ENCODE measurements at places on chromosomes 7 and 10. TPM values are rescaled to one million over a fixed set of nuclear protein-coding genes. Genes with fewer than 3 reads are reported as not detected.

Gene NEBL
- total RNA-seq, result 0.11 TPM

Gene CYP2C19
- total RNA-seq, result not detected

Gene CTAGE4
- 0.06 TPM for total RNA-seq

Gene ARHGAP22
- total RNA-seq, result 255 TPM

Gene PNLIP
- total RNA-seq, result 0.13 TPM

Gene FAS
- 55.0 TPM for total RNA-seq

Gene GNGT1
- total RNA-seq, result not detected

Gene MASTL
- total RNA-seq, result 39.6 TPM

GRCh38 chr10:96651998-96652431 is 65.2 kb upstream of the TM9SF3 start:
- no peak for DNase-seq

GRCh38 chr10:62788861-62789467 is 15.6 kb upstream of the ADO start:
- DNase-seq, result peak; percentile 45

- DNase-seq, result no peak
Observed at GRCh38 chr10:117257721-117258120, 16.8 kb downstream of the SLC18A2 start.

DNA sequence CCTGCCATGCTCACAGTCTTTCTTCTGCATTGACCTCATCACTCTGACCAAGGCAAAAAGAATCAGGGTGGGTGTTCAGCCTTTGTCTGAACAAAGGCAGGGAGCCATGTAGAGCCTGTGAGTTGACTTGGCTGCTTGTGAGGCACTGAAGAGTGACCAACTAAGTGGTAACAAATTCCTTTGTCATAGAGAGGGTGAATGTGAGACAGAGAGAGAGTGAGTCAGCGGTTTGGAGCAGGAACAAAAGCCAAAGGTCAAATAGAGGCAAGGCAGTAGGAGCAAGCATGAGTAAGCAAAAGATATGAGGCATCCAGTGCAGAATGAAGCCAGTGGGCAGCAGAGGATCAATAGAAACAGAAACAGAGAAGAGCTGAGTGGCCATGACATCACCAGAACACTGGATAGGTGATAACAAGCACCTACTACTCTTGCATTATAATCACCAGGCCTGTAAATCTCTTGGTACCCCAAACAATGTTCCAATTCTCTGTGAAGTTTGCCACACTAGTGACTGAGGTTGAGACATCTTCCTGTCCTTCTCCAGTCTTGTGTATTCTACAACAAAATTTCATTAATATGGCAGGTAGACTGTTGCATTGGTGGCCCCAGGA is 116.2 kb upstream of the LAMB4 start:
- DNase-seq, result peak; percentile 99

GRCh38 chr7:43193893-43194292 is 81.4 kb downstream of the HECW1 start:
- DNase-seq, result no peak

GRCh38 chr7:45456105-45456504 is 118.1 kb upstream of the ADCY1 start:
- no peak for DNase-seq

- DNase-seq, result peak; percentile 5
Observed at GRCh38 chr10:117899181-117899683, 147.5 kb downstream of the RAB11FIP2 start.

- no peak for DNase-seq
Observed at GRCh38 chr10:128727114-128727513, 600.9 kb upstream of the MKI67 start.

DNA sequence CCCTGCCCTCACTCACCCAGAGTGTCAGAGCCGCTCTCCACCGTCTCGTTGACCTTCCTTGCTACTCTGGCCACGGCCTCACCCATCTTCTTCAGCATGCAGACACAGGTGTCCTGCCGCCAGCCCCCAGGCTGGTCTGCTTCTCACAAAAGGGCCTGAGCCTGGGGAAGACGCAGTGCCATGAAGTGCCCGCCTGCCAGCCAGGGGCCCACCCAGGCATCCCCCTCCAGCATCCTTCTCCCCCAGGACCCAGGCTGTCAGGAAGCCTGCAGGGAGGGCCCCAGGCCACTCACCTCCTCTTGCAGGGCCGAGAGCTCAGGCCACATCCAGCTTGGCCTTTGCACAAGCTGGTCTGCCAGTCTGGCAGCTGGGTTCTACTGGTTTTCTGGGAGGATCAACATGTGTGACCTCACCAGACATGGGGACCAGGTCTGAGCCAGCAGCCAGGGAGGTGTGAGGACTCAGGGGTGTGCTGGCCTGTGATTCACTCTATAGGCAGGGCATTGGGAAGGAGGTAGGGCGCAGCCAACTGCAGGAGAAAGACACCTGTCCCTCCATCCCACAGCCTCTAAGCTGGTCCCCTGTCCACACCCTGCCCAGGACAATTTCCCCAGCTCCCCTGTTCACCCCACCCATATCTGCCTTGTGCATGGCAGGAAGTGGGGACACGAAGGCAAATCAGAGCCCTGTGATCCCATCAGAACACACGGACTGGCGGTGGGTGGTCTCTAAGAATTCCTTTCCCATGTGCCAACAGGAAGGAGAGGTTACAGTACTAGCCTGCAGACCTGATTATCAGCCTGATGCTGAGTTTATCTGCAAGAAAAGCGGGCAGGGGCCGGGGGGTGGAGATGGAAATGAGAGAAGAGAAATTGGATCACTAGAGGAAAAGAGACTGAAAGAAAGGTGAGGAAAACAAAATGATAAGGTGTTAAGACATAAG is 5.7 kb downstream of the LRRC20 start:
- DNase-seq, result peak; percentile 14

DNA sequence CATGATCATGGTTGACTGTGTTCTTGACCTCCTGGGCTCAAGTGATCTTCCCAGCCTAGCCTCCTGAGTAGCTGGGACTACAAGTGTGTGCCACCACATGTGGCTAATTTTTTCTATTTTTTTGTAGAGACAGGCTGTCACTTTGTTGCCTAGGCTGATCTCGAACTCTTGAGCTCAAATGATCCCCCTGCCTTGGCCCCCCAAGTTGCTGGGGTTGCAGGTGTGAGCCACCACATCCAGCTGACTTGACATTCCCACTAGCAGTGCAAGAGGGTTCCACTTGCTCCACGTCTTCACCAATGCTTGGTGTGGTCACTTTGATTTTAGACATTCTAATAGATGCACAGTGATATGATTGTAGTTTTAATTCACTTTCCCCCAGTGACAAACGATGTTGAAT is 25.1 kb downstream of the CYP26A1 start:
- DNase-seq, result no peak

GRCh38 chr7:66281678-66282590 is 76.8 kb downstream of the TPST1 start:
- peak; percentile 99 for DNase-seq

- DNase-seq, result no peak
Observed at GRCh38 chr10:124999433-125000365, 57.8 kb downstream of the ZRANB1 start.

GRCh38 chr7:1598286-1598685 is 28.5 kb upstream of the PSMG3 start:
- no peak for DNase-seq

DNA sequence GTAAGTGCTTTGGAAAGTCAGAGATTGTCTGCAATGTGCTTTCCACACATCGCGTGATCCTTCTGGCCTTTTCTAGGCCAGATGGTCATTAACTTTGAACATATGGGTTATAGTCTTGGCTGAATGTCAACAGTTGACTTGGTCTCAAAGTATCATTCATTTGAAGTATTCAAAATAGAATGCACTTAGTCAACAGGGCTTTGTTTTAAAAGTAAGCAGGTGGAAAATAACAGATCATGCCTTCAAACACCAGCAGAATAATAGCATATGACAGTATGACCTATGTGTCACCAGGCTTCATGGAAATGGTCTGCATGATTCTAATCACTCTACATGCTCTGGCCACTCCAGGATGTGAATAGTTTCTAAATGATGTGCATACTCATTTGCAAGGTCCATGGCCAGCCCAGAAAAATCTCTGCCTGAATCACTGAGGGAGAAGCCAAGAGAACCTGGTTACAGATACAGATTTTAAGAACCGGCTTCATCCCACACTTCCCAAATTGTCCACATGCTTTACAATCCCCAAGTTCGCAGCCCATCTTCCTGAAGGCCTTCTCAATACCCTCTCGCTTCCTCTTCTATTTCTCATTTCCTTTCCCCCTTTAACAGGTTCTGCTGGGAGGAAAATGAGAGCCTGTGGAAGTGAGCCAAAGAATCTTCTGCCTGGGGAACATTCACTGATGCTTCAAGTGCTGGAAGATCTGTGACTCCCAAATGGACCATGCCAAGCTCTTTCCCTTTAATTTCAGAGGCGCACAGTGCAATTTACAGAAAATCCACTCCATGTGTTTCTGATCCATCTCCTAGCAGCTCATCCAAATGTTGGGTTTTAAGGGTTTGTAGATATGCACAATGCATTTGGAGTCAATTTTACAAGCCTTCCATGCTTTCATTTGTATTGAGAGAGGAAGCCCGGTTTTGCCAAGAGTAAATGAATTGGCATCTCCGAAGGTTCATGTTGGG is 122.8 kb upstream of the GDF10 start:
- DNase-seq, result no peak

GRCh38 chr10:80371467-80371866 is 14.9 kb downstream of the DYDC2 start:
- no peak for DNase-seq

GRCh38 chr10:95474228-95475002 is 86.8 kb downstream of the SORBS1 start:
- peak; percentile 81 for DNase-seq

GRCh38 chr7:70416347-70416985 is 715.5 kb upstream of the GALNT17 start:
- DNase-seq, result no peak

DNA sequence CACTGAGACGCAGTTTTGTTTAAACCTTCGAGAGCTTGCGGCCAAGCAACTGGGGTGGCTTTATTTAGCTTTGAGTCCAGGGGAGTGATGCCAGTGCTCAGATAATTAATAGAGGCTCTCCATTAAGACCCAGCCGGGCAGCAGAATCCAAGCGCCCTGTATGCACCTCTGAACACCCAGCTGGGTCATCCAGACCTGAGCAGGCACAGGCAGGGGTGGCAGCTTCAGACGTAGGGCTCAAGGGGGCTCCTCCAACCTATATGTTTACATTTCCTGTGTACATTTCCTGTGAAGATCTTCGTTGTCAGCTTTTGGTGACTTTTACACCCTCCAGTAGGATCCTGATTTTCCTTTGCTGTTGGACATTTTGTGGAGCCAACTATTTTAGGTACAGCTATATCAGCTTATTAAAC is 719.5 kb downstream of the LRMDA start:
- no peak for DNase-seq

- peak; percentile 7 for DNase-seq
Observed at GRCh38 chr10:59993931-59994330, 87.6 kb upstream of the CCDC6 start.

- DNase-seq, result peak; percentile 87
Observed at GRCh38 chr10:91598211-91598977, 34.5 kb downstream of the PPP1R3C start.

GRCh38 chr10:58806323-58806722 is 293.7 kb downstream of the BICC1 start:
- DNase-seq, result no peak

DNA sequence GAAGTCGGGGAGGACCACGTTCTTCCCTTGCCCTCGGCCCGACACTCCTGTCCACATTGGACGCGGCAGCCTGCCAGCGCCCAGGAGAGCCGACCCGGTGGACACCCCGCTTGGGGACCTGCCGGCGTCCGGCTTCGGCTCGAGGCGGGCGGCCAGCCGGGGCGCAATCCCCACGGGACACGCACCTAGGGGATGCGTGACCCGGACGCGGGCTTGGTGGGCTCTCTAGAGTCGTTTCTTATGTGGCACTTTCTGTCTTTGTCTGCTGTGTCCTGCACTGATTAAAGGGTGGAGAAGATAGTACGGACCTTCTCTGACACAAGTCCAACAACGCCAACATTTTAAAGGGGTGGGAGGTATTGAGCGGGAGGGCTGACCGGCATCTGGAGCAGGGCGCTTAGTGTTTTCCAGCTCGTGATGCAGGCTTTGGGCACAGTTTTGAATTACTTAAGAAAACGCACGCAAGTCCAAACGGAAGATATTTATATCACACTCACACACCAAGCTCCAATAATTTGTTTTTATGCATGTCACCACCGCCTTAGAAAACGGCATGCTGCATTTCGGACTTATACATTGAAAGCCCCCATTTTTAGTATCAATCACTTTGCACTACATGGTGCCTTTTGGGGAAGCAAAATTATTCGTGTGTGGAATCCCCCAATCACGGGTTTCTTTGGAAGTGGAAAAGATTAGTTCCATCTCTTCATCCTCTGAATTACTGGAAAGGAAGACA is 3.9 kb upstream of the SPAG6 start:
- peak; percentile 21 for DNase-seq

All from LHCN-M2 (cell line).